ENCODE measurements at places on chromosomes 4 and X. TPM values are rescaled to one million over a fixed set of nuclear protein-coding genes. Genes with fewer than 3 reads are reported as not detected.

Gene ADGRL3
- 8.0 TPM for total RNA-seq

DNA sequence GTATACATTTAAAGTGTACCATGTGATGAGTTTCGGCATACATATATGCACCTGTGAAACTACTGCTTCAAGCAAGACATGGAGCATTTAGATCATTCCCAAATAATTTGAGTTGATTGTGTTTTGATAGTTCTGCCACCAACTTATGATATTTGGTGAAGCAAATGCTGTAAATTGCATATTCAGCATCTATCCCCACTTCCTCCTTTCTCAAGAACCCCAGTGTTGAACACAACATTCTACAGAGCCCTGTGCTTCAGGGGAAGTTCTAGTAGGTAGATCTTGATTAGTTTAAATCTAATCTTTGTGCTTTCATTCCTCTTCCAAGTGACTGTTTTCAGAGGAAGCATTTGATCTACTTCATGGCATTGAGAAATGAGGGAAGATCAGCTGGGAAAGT is 5.4 kb upstream of the SHROOM3 start:
- H3K36me3 ChIP-seq = no peaks in the 10 kb centered on the region
- no peak overlapping the region for H3K4me3 ChIP-seq
- H3K27me3 ChIP-seq = no peaks in the 10 kb centered on the region
- no peak for DNase-seq
- no peak overlapping the region for H3K27ac ChIP-seq
- peaks cover 3% of the 10 kb centered on the region for H3K4me1 ChIP-seq

- DNase-seq = no peak
- H3K27me3 ChIP-seq = no peaks in the 10 kb centered on the region
- H3K36me3 ChIP-seq = no peaks in the 10 kb centered on the region
- no peak overlapping the region for H3K27ac ChIP-seq
Measured at GRCh38 chr4:52369649-52370048, 289.5 kb downstream of the USP46 start.

GRCh38 chr4:147378780-147379179 is 102.1 kb upstream of the EDNRA start:
- H3K27ac ChIP-seq = no peak overlapping the region
- H3K27me3 ChIP-seq = no peaks in the 10 kb centered on the region
- no peaks in the 10 kb centered on the region for H3K36me3 ChIP-seq
- no peak overlapping the region for H3K4me3 ChIP-seq
- no peaks in the 10 kb centered on the region for H3K4me1 ChIP-seq
- DNase-seq = no peak

Gene CCDC149
- total RNA-seq = 8.6 TPM

DNA sequence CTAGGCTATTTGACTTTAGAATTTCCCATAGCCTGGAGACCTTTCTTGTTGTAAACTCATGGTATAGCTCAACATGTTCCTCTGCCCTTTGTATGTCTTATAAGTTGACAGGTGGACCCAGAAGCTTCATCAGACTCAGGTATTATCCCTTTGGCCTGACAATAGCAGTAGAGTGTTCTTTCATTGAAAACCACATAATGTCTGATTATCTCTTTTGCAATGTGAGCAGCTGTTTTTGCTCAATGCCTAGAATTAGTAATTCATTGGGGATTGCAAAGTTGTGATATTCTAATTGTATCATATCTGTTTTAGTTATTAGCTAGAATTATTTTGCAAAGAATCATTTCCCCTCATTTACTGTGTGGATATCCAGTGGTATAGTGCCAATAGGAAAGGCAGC is 27.5 kb downstream of the TBC1D19 start:
- no peak for DNase-seq
- no peaks in the 10 kb centered on the region for H3K27me3 ChIP-seq
- H3K4me3 ChIP-seq = no peak overlapping the region
- no peaks in the 10 kb centered on the region for H3K4me1 ChIP-seq

GRCh38 chrX:19243431-19243830 is 100.3 kb upstream of the PDHA1 start:
- no peaks in the 10 kb centered on the region for H3K4me1 ChIP-seq
- H3K4me3 ChIP-seq = no peak overlapping the region
- H3K27me3 ChIP-seq = no peaks in the 10 kb centered on the region
- no peaks in the 10 kb centered on the region for H3K36me3 ChIP-seq
- H3K27ac ChIP-seq = no peak overlapping the region
- DNase-seq = no peak

DNA sequence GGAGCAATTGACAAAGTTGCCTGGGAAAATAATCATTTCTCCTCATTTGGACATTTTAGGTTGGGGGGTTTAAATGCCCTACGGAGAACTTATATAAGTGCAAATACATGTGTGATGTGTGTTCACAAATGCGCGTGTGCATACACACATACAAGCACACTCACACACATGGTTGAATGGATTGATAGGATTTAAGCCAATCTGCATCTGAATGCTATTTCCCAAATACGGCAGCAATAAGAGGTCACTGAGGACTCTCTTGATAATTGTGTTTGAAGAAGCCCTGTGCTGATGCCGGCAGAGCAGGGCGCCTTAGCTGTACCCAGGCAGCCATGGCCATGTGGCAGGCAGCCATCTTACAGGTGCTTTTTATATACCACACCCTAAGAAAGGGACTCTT is 165.3 kb upstream of the LEF1 start:
- H3K27me3 ChIP-seq = no peaks in the 10 kb centered on the region
- H3K36me3 ChIP-seq = no peaks in the 10 kb centered on the region
- no peak overlapping the region for H3K4me3 ChIP-seq
- H3K27ac ChIP-seq = no peak overlapping the region
- H3K4me1 ChIP-seq = peaks cover 75% of the 10 kb centered on the region
- no peak for DNase-seq

Gene ASMT
- total RNA-seq = not detected

DNA sequence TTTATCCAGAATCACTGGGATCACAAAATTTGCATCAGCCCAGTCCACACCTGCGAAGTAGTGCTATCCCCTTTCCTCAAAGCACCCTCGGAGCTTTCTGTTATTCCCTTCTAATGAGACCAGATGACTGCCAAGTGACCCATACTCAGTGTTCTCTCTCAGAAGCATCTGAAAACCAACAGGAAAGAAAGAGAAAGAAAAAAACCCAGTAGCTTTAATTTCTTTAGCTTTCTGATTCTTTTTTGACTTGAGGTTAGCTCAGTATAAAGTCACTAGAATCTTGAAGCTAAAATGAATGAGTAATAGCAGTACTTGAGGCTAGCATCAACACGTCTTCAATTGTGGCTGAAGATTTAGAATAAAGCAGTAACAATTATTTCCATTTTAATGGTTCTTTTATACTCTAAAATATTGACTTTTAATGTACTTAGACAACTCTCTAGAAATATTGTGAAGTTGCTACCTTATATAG is 124.4 kb downstream of the ANK2 start:
- DNase-seq = no peak
- H3K27me3 ChIP-seq = no peaks in the 10 kb centered on the region
- no peak overlapping the region for H3K27ac ChIP-seq
- H3K36me3 ChIP-seq = no peaks in the 10 kb centered on the region

DNA sequence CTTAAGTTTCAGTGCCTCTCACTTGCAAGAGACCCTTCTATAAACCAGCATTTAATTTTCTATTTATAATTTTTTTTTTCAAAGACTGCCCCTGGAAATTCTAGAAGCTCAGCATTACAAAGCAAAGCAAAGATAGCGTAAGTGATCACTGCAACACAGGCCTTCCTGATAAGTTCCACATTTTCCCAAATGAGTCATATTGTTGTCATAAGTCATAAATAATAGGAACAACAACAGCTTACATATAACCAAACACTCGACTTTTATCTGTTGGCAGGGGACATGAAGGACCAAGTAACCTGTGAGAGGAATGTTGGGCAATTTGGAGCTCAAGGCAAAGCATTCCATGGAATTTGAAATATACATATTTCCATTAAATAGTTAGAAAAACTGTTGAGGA is 815.5 kb downstream of the DMD start:
- H3K4me1 ChIP-seq = peaks cover 6% of the 10 kb centered on the region
- H3K27ac ChIP-seq = no peak overlapping the region
- no peaks in the 10 kb centered on the region for H3K27me3 ChIP-seq
- DNase-seq = no peak

- H3K4me3 ChIP-seq = no peak overlapping the region
- no peaks in the 10 kb centered on the region for H3K27me3 ChIP-seq
- peaks cover 36% of the 10 kb centered on the region for H3K4me1 ChIP-seq
- no peak overlapping the region for H3K27ac ChIP-seq
Measured at GRCh38 chr4:99716996-99717395, 59.4 kb upstream of the C4orf54 start.

Gene NUDT9
- 17.4 TPM for total RNA-seq

- H3K4me3 ChIP-seq = no peak overlapping the region
- H3K4me1 ChIP-seq = no peaks in the 10 kb centered on the region
- H3K27ac ChIP-seq = no peak overlapping the region
Measured at GRCh38 chr4:109676886-109677285, 26.4 kb downstream of the CASP6 start.

Gene TCP11X2
- total RNA-seq = 0.24 TPM

Gene SHROOM4
- total RNA-seq = 1.8 TPM

DNA sequence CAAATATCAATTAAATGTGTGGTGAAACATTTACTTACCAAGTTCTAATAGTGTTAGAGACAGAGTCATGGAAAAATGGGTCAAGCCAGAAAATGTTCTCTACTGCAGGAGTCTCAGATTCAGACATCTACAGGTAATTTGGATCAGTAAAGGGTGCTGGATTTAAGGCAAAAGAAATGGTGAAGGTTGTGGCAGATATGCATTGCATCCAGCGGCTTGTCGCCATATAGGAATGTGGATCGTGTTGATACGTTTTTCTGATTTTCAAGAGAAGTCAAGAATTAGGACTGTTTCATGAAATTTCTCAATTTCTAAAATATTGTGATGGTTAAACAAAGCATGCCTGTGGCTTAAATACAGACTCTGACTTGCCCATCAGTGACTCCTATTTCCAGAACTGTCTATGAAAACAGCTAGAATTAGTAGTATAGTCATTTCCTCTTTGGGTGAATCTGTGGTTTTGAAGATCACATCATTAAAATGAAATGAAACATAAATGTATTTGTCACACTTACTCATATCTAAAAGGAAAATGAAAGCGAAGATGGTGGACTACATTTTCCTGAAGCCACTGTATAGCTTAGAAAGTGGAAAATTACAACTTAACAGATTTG is 110.1 kb upstream of the VEGFC start:
- H3K4me3 ChIP-seq = no peak overlapping the region
- no peaks in the 10 kb centered on the region for H3K4me1 ChIP-seq
- peak; percentile 73 for DNase-seq
- no peak overlapping the region for H3K27ac ChIP-seq

Gene GAGE12F
- total RNA-seq = not detected

GRCh38 chr4:144611850-144612249 is 34.1 kb upstream of the HHIP start:
- H3K4me1 ChIP-seq = no peaks in the 10 kb centered on the region
- peak; percentile 46 for DNase-seq
- no peak overlapping the region for H3K4me3 ChIP-seq

DNA sequence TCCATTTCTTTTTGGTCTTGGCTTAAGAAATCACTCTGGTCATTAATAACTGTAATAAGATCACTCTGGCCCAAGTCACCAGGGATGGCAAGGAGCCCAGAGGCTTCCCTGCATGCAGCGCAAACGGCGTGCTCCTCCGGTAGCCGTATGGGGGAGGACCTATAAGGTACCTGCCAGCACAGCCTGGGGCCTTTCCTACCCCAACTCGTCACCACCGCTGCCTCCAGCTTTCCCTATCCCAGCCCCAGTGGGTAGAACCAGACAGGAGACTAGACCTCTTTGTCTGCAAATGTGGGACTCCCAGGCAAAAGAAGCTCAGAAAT is 25.9 kb downstream of the HAND2 start:
- no peak overlapping the region for H3K4me3 ChIP-seq
- DNase-seq = no peak
- no peaks in the 10 kb centered on the region for H3K36me3 ChIP-seq
- peaks cover 29% of the 10 kb centered on the region for H3K4me1 ChIP-seq

Gene DMRTC1
- total RNA-seq = not detected

DNA sequence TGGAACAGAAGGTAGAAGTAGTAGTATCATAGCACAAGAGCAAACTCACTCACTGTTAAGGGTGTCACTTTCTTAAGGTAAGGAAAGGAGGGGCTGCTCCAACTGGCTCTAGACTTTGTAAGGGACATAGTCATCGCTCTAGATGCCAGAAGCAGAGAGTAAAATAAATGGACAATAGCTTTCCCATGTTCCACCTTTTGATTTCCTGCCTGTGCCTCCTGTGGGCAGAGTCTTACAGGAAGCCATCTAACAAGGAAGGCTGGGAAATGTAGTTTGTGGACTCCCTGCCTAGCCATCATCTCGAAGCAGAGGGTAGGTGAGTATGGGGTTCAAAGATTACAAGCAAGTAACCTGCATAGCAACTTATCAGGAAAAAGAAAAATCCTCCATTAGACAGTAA is 1.7 kb upstream of the METTL14 start:
- DNase-seq = peak; percentile 12
- peaks cover 8% of the 10 kb centered on the region for H3K36me3 ChIP-seq
- no peak overlapping the region for H3K4me3 ChIP-seq

GRCh38 chr4:119039779-119040178 is 95.9 kb upstream of the MYOZ2 start:
- no peak overlapping the region for H3K4me3 ChIP-seq
- H3K4me1 ChIP-seq = peaks cover 21% of the 10 kb centered on the region
- no peak overlapping the region for H3K27ac ChIP-seq
- no peaks in the 10 kb centered on the region for H3K36me3 ChIP-seq

GRCh38 chr4:39032218-39033085 is at the start of gene TMEM156:
Gene TMEM156 (minus strand): TSS chr4:39032409. CDS start chr4:39032313, 96 bp downstream.
- no peak for DNase-seq
- H3K27me3 ChIP-seq = no peaks in the 10 kb centered on the region
- no peak within 1 kb of the TSS for H3K27ac ChIP-seq
- H3K4me3 ChIP-seq = no peak within 1 kb of the TSS

Gene TRAM1L1
- total RNA-seq = 3.2 TPM

Gene VEGFD
- 0.53 TPM for total RNA-seq
